ENCODE measurements at places on chromosomes 16 and 17.

DNA sequence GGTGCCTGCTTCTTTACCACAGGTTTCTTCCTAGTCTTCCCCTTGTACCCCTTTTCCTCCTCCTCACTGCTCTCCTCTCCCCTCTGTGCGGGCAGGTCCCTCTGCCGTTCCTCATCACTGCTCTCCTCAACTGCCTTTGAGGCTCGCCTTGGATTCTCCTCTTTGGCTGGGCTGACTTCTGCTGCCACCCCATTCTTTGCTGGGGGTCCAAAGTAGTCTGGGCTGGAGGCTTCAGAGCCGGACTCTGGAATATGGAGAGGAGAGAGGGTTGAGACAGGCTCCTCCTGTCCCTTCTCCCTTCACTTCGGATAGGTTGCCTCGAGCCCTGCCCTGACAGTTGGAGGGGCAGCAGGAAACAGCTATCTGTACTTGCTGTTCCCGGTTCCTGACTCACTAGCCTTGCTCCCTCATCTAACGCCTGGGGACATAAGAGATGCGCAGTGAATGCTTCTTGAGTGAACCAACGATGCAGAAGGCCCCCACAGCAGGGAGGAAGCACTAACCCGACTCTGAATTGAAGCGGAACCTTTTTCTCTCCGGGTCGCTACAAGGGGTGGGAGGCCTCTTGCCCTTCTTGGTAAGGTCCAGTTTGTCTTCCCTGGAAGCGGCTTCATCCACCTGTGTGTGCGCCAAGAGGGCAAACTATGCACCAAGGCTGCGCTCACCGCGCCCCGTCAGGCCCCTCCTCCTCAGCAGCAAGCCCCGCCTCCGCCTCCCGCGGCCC is 655 bp downstream of the HIRIP3 start:
- no peak for DNase-seq

DNA sequence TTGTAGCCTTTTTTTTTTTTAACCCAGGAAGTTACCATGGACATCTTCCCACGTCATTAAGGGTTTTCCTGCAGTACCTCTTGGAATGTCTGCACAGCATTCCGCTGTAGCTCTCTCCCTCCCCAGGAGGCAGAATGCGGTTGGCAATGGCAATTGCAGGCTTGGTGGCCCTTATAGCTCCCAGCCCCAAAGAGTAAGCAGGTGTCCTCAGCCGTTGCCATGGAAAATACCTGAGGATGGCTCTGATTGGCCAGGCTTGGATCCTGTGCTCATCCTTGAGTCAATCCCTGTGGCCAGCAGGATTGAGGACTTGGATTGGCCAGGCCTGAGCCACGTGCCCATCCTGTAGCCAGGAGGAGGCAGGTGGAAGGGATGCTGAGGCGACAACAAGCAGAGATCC is 15.5 kb upstream of the TIMP2 start:
- no peak for DNase-seq

- DNase-seq: no peak
These were observed 4.1 kb downstream of the CISD3 start for GRCh38 chr17:38733982-38734973.

GRCh38 chr17:1010586-1010985 is 13.7 kb downstream of the TIMM22 start:
- no peak for DNase-seq

- DNase-seq: no peak
These were observed 53.2 kb downstream of the NDEL1 start for GRCh38 chr17:8488901-8489300.

DNA sequence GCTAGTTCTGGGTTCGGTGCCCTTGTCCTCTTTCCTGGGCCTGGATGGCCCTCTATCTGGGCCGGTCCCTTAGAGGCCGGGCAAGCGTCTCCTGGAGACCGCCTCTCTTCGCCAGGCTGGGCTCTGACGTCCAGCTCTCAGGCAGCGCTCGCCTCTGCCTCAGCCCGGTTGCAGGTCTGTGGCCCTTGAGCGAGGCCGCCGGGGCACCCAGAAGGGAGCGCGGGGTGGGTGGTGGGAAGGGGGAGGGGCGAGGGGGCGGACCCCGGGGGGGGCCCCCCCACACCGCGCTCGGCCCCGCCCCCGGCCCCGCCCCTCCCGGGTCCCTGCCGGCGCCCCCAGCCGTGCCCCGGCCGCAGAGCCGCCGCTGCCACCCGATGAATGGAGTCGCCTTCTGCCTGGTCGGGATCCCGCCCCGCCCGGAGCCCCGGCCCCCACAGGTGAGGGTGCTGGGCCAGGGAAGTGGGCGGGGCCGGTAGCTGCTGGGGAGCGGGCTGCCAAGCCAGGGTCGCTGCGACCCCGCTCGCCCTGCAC is at the start of gene ARHGAP23:
TSS of gene ARHGAP23 (plus strand) at position 353 of the 531 bp plus-strand sequence. CDS start at position 375, 22 bp downstream.
- no peak for DNase-seq

DNA sequence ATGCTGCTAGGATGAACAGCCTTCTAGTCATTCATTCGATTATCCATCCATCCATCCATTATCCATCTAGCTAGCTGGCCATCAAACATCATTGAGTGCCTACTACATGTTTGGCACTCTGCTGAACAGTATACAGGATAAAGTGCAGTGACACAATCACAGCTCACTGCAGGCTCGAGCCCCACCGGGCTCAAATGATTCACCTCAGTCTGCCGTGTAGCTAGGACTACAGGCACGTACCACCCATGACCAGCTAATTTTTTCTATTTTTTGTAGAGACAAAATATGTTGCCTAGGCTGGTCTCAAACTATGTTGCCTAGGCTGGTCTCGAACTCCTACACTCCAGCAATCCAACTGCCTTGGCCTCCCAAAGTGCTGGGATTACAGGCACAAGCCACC is 50.0 kb downstream of the SSH2 start:
- DNase-seq: no peak

GRCh38 chr16:8919934-8920462 is 37.8 kb downstream of the LITAFD start:
- DNase-seq: no peak

- DNase-seq: no peak
These were observed 21.0 kb downstream of the ATPAF2 start for GRCh38 chr17:18017958-18018357.

- DNase-seq: no peak
These were observed 86.6 kb upstream of the DNAH9 start for GRCh38 chr17:11511696-11512095.

DNA sequence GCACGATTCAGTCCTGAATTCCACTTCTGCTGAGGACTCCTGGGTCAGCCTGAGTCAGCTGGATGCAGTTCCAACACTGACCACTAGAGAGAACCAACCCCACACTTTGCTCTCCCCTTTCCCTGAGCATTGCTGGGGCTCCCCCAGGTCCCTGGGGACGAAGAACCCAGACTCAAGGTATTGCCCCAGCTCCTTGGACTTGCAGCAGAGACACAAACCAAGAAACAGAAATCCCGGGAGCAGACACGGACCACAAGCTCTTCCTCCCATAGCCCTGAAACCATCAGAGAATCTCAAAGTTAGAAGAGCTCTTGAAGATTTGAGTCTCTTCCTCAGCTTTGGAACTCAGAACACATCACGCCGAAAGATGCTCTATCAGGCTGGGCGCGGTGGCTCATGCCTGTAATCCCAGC is 678 bp upstream of the GH1 start:
- no peak for DNase-seq

Data from NCI-H1436 treated with DMSO at 0.1 percent for 48 hours (cell line).